Brain (organoid and tissue), 16 donors: ENCODE measurements at places on chromosomes 5 and 9.
A peak's percentile ranks its signal among the peaks of the same experiment; 100 is the strongest.

GRCh38 chr5:5544094-5544663 is 121.7 kb downstream of the ICE1 start:
- no peak for DNase-seq

DNA sequence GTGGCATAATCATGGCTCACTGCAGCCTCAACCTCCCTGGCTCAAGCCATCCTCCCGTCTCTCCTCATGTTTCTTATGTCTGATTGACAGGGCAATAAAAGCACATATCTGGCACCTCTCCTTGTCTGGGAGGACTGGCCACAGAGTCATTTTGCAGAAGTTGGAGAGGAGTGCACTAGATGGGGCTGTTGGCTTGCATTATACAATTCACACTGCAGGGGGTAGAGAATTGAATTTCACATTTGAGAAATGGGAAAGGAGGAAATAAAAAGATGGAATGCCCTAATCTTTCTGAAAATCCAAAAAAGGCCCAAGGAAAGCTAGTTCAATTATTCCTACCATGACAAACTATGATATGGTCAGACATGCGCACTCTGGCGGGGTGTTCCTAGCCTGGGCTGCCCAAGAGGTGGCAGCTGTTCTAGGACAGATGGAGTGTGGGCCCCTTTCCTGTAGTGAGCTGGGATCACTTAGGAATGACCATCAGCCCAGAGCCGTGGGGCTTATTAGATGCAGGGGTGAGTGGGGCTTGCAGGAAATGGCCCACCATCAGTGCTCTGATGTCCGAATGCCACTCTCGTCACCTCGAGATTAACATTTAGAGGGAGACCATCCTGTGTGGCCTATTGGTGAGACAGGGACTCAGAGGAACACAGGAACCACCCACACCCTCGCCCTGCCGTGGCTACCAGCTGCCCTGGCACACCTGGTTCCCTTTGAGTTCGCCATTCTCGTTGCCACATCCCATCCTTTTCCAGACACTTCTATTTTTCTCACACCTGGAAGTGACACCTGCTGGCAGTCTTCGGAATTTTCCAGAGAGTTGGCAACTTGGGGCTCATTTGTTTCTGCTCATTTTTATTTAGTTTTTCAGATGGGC is 21.8 kb upstream of the ANKRD18A start:
- peak; percentile 75 for DNase-seq

DNA sequence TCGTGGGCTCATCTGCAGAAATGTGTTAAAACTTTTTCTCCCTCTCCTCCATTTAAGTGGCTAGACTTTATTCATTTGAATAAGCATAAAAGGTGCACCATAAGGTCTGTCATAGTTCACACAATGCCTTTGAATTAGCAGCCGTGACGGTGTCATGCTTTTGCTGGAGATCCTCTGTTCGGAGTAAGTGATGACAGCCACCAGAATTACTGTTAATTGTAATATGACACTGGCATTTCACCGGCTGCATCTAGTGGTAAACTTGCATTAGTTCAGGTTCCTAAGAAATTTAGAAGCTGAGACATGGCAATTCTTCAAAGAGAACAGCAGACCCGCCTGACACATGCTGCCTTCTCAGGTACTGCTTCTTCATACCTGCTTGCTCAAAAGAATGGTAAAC is 241.7 kb downstream of the EBF1 start:
- no peak for DNase-seq

GRCh38 chr9:130779153-130779855 is 55.8 kb upstream of the ABL1 start:
- DNase-seq, result no peak

- no peak for DNase-seq
These were observed 144.6 kb upstream of the NMUR2 start for GRCh38 chr5:152549709-152550108.

DNA sequence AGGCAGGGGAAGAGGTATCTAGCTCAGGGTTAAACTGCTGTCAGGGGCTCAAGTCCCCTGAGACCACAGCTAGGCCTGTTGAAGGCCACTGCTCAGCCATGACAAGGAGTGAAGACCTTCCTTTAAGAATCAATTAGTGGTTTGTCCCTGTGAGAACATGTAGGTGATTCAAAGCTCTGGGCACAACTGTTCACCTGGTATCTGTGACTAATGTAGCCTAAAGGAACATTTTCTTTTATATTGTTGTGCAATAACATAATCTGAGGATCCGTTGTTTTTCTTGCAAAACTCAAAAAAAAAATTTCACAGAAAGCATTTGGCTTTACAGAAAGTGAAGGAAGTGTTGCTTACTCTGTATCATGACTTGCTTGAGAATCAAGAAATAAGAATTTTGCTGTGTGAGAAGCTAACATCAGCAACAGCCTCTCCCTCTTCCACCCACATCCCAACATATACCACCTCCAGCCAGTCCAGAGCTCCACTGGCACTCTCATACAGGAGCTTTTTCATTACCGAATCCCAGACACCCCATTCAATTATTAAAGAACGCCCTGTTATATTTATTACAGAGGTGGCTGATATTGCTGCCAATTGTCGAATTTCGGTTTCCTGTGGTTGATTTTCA is 807.0 kb downstream of the TLE4 start:
- no peak for DNase-seq

- no peak for DNase-seq
These were observed 645.2 kb upstream of the RGMB start for GRCh38 chr5:98128271-98128670.

DNA sequence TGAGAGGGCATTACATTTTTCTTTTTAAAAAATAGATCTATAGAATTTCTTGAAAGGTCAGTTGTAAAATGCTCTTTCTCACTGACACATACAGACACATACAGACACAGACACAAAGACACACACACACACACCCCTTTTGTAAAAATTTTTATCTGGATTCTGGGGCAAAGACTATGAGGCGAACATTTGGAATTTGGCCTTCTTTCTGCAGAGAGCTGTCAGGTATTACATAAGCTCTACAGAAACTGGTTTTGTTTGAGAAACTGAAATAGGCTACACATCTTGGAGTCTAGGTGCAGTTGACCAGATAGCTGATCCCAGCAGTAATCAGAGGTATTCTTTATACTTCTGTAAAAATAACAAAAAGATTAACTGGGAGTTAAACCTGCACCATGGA is 315.9 kb upstream of the RPS23 start:
- no peak for DNase-seq

DNA sequence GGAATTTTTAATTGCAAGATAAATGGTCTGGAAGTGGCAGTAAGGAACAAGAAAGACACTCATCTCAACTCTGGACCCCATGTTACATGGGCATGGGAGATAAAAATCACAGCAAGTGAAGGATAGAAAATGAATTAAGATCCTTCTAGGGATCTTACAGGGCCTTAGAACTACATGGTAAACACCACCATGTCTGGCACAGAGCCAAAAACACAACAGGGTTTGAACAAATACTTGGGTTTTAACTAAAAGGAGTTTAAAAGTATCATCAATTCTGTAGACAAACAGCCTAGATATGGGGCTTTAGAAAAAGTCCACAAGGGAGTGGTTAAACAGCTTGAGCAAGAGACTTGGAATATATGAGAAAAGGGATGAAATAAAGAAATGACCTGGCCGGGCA is 366.4 kb downstream of the ARL15 start:
- no peak for DNase-seq

DNA sequence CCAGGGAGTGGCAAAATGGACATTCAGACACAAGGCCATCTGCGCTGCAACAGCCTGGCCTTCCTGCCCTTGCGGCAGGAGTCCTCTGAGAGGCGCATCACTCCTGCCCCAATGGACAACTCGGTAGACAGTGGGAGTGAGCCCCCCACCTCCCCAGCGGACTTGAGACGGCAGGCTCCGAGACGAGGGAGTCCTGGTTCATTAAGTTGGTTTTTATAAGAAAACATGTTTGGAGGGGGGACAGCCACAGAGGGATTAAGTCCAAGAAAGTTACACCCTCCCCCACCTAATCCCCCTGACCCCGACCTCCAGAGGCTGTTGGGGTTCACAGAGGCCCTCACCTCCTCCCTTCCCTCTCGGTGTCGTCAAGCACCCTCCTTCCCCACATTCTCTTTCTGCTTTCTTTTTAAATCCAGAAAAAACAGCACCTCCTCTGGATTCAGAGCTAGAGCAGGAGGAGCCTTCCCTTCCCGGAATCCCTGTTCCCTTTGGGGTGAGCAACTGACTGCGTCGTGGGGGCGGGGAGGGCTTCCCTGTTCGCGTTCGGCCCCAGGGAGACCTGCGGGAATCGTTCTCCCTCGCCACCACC is 1.8 kb upstream of the EGR1 start:
- peak; percentile 30 for DNase-seq

DNA sequence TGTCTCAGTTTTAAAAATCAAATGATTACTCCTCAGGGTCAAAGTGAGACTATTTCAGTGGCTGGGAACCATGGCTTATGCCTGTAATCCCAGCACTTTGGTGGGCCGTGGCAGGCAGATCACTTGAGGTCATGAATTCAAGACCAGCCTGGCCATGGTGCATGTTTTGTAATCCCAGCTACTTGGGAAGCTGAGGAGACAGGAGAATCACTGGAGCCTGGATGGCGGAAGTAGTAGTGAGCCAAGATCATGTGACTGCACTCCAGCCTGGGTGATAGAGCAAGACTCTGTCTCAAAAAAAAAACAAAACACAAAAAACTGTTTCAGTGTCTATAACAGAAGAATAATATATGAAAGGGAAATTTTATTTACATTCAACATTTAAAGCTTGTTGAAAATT is 182.9 kb downstream of the ARHGEF28 start:
- no peak for DNase-seq

DNA sequence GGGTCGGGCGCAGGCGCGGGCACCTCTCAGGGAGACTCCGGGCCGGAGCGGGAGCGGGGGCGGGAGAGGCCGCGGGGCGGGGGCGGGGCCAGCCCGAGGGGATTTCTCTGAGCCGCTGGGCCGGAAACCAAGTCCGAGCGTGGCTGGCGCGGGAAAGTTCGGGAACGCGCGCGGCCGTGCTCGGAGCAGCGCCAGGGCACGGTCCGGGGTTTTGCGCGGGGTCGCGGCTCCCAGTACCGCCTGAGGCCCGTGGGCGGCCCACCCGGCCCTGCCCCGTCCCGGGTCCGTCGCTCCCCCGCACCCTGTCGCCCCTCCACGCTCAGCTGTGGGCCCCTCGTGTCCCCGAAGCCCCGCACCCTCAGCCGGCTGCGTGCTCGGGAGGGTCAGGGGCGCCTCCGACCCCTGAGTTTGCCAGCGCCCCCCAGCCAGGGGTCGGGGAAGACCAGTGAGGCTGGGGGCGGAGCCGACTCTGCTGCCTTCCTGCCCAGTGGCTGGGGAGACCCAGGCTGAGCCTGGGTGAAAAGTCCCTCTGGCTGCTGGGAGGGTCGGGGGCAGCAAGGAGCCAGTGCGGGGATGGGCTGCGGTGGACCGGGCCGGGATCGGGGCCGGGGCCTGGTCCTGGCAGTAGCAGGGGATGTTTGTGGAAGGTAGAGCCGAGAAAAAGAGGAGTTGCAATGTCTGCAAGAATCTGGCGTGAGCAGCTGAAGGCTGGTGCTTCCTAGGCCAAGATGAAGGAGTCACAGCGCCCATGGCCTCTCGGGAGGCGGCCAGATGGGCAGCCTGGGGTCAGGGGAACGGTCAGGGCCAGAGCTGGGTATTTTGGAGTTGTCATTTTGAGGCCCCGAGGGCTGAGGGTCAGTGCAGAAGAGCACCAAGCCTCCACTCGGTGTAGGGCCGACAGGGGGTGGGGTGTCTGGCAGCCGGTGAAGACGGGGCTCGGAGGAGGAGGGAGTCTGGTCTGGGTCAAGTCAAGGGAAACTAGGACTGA is 588 bp downstream of the TRAF2 start:
- no peak for DNase-seq

DNA sequence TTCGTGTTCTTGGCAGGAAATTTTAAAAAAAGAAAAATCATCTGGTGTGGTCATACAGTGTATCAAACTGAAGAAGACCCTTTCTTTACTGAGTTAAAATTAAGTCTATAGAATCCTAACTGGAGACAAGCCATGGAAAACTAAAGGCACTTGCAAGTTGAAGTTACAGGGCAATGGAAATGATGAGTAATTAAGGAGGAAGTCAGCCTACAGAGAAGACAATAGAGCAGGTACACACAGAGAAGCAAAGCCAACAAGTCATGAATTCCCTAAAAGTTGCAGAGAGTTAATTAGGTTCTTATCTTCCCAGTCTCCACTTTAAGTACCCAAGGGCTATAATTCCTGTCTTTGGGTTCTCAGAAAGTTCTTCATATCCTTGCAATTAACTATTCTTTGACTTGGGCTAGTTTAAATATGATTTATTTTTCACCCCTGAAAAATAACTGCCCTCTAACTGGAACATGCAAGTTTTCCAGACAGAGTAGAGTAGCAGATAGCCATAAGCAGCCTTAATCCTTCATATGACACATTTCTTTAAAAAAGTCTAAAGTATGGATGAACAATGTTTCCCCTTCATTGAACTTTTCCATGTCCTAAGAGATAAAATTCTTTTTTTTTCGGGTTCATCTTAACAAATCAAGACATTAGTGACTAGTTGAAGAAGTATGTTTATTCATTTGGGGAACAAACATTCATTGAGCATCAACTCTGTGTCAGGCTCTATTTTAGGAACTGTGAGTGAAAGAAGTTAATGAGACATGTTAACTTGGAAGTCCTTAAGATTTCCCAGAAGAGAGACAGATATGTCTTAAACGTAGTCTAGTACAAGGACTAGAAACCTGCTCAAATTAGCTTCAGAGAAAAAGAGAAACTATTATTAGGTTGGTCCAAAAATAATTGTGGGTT is 5.2 kb upstream of the ITGA2 start:
- DNase-seq, result no peak

GRCh38 chr5:42813533-42813932 is 1.8 kb upstream of the SELENOP start:
- DNase-seq, result peak; percentile 19

DNA sequence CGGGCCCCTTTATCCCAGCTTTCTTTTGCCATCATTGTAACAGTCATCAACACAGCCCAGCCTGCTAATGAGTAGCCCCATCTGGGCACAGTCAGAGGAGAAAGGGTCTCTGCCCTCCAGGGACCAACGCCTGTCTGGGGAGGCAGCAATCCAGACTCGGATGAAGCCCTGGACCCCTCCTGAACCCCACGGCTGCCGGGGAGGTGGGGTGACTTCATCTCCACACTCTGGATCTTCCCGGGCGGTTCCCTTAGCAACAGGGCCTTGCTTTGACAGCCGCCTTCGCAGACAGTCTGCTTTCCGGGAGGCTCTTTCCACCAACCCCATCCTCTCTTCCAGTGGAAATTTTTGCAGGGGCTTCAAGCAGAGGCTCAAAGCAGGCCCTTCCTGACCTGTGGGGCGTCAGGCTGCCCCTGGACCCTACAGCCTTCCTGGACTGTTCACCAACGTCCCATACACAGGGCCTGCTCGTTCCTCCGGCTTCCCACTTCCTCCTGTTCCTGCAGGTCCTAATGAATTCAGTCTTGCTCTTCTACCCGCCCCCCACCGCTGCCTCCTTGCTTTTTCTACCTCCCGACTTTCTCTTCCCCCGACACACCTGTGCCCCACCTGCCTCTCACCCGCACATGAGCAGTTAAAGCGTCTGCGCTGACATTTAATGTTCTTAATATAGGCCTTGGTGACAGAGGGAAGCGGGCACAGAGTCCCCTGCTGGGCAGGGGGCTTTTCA is 161.7 kb upstream of the MVB12B start:
- DNase-seq, result peak; percentile 64
